ENCODE measurements at places on chromosomes 7 and 10.

- no peak for DNase-seq
These were observed 6.1 kb downstream of the SAMD9L start for GRCh38 chr7:93142127-93142526.

DNA sequence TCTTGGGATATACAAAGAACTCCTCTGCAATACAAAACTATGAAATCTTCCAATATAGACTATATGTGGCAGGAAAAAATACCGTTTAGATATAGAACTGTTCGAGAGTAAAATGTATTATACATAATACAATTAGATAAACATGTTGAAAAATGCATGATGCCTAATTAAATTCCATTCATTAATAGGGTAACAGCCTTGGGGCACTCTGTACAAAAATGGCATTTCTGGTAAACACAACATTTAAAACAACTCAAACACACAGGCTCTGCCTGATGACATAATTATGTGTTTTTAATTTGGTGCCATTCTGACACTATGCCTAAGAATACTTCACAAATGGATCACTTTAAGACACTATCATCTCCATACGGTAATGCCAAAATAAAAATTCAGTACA lies 180.9 kb downstream of the FAM107B start:
- no peak for DNase-seq

DNA sequence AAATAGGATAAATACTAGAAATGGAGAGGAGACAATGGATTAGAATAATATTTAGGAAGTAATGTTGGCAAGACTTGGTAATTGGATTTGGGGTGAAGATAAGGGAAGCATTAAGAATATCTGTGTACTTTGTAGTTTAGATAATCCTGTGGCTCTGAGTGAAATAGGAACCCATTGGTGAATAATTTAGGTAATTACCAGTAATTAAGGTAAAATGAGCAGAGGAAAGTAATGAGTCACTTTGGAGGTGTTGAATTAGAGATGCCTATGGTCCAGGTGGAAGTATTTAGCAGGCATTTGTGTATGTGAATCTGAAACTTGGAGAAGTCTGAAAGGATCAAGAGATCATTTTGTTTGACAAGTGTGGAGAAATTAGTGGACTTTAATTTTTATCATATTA lies 5.7 kb downstream of the C1GALT1 start:
- no peak for DNase-seq

DNA sequence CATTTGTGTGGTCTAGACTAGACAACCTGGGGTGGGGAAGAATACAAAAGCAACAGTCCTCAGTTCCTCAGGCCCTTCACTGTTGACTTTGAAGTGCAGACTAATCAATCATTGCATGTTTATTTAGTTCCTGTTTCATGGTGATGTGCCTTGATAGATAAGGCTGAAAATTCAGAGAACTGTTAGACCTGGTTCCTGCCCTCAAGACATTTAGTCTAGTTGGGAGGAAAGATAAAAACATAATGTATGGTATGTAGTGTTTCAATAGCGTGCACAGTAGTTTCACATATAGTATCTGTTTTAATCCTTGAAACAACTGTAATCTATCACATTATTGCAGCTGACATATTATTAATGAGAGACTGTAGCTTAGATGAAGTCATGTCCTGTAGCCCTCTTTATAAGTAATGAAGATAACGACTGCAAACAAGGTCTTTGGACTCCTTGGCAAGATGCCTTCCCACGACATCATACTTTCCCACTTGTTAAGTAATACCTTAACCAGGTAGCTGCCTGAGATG lies 124.0 kb downstream of the CELF2 start:
- DNase-seq, result no peak

DNA sequence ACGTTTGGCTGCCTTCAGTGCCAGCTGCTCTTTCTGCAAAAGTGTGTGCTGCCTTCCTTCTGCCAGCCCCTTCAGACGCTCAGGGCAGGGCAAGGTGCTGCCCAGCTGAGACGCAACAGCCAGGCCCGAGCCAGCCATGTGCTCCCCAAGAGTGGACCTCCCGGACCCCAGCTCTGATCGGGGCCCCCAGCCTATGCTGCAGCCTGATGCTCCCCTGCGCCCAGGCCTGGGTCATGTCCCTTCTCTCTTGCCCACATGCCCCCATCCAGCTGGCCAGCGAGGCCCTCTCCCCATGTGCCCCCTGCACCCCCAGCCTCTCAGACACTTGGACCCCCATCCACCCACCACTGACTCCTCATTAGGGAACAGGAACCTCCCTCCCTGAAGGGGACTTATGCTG lies 17.8 kb downstream of the WDR86 start:
- DNase-seq, result no peak

- DNase-seq, result no peak
These were observed 86.1 kb upstream of the PPP2R2D start for GRCh38 chr10:131814567-131815265.

- DNase-seq, result peak; percentile 10
These were observed 250.9 kb downstream of the PTEN start for GRCh38 chr10:88114368-88114767.

DNA sequence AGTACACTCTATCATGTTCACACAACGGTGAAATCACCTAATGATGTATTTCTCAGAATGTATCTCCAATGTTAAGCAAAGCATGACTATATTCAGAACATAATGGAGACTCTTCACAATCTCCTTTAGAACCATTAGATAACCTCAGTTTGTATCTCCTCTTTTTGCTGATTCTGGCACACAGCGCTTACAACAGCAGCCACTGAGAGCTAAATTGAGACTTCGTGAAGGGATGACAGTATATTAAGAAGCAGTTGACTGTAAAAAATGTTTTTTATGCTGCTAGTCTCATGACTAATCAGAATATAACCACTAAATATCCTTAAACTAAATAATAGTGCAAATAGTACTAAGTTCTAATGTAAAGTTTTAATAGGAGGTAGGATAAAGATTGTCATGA lies 46.9 kb downstream of the KMT2E start:
- DNase-seq, result no peak

DNA sequence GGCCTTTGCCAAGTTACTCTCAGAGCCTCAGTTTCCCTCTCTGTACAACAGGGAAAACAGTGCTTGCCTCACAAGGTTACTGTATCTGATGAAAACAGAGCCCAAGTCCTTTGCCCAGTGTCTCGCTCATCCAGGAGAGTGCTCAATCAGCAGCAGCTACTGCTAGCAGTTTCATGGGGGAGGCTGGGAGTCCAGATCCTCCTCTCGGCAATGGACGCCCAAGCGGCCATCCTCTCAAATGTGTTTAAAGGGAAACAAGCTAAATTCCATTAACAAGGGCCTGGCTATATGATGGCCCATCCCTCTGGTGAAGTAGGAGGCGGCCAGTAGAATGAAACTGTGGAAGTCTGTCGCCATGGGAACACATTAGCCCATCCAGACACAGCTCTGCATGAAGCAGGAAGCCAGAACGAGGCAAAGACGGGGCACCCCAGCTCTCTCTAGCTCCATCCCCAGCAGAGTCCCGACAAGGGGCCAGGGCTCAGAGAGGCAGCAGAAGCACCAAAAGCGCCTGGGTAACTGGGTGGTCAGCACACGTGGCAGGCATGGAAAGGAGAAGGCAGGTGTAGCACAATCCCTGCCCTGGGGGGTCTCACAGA lies 35.2 kb downstream of the FAM53B start:
- no peak for DNase-seq

DNA sequence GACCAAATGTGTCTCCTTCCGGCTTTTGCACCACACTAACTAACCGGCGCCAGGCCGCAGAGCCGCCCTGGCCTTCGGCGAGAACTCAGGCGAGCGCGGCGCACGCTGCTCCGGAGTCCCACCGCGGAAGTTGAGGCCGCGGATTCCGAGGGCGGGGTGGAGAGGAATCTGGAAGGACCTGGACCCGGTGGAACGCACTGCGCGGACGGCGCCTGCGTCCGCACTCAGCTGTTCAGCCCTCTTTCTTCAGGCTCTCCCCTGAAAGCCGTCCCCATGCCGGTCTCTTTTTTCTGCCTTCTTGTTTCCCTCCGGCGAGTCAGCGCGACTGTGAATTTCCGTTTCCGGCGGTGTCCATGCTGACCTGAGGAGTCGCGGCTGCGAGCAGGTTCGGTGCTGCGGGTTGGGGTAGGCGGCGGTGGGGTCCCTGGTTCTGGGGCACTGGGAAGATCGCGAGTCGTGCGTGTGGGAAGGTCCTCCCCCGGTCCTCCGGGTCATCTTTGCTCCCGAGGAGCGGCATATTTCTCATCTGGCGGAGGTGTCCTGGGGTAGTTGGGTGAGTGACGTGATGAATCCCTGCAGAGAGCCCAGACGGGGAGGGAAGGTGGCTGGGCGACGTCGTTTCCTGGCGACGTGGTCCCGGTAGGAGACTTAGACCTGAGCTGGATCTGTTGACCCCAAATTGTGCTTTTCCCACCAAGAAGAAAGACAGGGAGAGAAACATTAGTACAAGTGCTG lies at the start of gene BMS1:
TSS of gene BMS1 (plus strand) at position 350 of the 735 bp plus-strand sequence. CDS start 1,600 bp downstream, outside the sequence.
- peak; percentile 48 for DNase-seq

GRCh38 chr10:97873569-97873968 lies 23.9 kb downstream of the GOLGA7B start:
- DNase-seq, result no peak

GRCh38 chr10:125232841-125233240 lies 72.5 kb upstream of the CTBP2 start:
- no peak for DNase-seq

GRCh38 chr10:25023278-25023677 lies 6.9 kb downstream of the THNSL1 start:
- no peak for DNase-seq

DNA sequence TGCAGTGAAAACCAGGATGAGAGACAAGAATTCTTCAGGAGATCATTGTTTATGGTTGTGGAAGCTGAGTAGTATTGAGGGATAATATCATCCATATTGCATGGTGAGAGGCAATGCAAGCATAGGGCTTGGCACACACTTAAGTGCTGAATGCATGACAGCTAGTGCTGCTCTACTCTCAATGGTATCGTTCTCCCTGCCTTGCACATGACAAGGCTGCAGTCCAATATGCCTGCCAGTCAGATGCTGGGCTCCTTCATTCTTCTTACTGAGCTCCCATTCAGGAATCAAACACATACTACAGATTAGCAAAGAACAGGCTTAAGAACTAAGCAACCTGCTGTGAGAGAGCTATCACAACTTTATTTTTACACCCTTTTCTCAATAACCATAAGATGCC lies 72.2 kb downstream of the SORCS1 start:
- DNase-seq, result no peak

DNA sequence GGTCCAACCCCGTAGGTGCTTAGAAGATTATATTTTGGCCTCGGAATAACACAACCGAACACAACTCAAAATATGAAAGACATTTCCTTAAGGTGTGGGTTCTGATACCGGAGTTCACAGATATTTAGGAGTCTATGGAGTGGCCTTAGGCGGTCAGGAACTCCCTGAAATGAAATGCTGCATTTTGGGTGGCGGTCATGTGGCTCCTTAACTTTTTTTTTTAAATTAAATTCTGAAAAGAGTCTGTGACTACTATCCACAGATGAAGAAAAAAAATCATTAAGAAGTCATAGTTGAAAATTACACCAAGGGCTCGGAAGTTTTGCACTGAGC lies 290.9 kb upstream of the NFE2L3 start:
- DNase-seq, result no peak

- no peak for DNase-seq
These were observed 1.3 kb downstream of the CTTNBP2 start for GRCh38 chr7:117871778-117872538.

GRCh38 chr10:132538031-132538789 lies 623 bp downstream of the INPP5A start:
- no peak for DNase-seq

- no peak for DNase-seq
These were observed 37.6 kb downstream of the ENTPD1 start for GRCh38 chr10:95793401-95794045.

DNA sequence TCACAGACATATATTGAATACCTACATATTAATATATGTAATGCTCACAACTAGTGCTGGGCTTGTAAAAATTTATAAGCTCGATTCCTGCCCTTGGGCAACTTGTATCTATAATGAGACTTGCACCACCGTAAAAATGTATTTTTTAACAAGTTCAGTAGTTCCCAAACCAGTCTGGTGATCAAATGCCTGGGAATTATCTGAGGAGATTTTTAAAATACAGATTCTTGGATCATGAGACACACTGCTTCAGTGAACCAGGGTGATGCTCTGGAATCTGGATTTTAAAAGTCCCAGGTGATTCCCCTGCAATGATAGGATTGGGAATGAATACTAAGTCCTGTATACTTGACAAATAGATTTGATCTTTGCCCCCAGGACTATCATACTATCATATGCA lies 4.3 kb upstream of the MICU1 start:
- DNase-seq, result no peak

DNA sequence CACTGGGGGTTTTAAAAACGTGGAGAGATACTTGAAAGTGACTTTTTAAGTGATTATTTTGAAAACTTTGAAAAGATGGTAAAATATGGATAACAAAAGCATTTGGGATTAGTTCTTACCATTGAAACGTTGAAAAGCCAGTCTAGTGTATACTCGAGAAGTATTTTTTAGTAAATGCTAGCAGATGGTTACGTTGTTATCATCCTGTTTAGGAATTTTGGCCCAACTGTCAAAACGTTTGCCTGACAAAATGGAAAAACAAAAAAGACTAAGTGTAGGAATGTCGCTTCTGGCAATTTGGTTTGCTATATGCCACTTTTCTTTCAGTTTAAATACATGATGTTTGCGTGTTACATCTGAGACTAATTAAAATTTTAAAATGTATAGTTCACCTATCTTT lies 1.2 kb downstream of the RBM33 start:
- no peak for DNase-seq
